ENCODE measurements at places on chromosomes 6 and 20.
A peak's percentile ranks its signal among the peaks of the same experiment; 100 is the strongest.

DNA sequence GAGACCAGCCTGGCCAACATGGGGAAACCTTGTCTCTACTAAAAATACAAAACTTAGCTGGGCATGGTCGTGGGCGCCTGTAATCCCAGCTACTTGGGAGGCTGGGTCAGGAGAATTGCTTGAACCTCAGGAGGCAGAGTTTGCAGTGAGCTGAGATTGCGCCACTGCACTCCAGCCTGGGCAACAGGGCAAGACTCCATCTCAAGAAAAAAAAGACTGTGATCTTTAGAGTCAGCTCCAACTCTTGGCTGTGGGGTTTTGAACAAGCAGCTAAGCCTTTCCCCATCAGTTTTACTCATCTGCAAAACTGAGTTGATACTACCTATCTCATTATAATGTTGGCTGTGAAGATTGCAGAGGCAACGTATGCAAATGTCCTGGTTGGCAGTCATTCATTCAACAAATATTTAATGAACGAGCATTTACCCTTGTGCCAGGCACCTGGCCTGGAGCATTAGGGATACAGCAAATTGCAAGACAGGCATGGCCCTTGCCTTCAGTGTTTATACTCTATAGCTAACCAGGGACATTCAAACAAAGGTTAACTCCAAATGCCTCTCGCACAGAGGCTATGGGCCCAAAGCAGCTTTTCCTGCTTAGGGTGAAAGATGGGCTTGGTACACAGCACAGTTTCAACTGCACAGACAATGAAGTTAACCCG, 37.8 kb downstream of the ILRUN start:
- no peak for DNase-seq

- no peak for DNase-seq
Observed at GRCh38 chr20:1855109-1855508, 40.1 kb upstream of the SIRPA start.

DNA sequence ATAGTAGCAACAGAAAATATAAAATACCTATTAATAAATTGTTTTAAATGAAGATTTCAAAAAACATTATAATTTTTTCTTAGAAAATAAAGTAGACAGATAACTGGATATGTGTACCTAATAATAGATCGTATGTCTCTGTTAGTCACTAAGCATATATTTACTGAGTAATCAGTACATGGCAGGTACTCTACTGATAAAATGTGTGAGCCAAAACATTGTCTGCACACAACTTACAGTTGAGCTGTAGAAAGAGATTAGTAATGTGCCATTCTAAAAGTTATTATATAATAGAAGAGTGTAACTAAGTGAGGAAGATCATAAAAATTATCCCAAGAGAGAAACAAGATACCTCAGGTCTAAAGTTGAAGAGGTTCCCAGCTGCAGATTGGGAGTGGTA, 929.9 kb upstream of the EPHA7 start:
- DNase-seq: no peak

GRCh38 chr6:126535138-126535537, 195.2 kb downstream of the CENPW start:
- DNase-seq: no peak

- DNase-seq: no peak
Observed at GRCh38 chr6:145506136-145506535, 229.2 kb downstream of the EPM2A start.

DNA sequence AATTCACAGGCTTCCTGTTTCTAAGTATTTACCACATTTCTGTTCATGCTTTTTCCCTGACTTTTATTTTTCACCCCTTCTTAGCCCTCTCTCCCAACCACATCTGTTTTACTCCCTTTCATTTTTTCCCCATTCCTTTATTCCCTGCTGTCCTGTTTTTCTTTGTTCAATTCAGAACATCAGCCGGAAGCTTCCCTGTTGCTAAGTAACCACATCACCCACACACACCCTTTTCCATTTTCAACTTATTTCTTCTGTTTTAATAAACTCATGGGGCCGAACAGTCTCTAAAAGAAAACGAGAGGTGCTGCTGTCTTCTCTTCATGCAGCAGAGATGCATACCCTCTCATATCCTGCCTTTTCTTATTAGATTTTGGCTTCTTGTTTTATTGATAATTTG, 53.5 kb upstream of the CEP85L start:
- no peak for DNase-seq

DNA sequence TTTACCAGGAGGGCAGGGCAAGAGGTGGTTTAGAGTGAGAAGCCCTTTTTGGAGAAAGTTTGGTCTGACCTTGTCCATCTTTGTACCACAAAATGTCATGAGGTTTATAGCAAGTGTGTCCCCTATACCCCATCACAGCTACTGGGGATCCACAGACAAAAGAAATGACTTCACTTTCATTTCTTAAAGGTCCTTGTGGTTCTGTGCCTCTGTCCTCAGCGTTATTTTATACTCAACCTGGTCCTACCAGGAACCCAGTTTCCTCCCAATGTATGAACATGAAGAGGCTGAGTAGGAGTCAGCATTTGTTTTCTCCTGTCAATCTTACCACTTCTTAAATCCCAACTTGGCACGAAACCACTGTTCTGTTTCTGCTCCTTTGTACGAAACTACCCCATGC, 157.6 kb downstream of the NFATC2 start:
- no peak for DNase-seq

GRCh38 chr6:151539506-151540268, 45.9 kb downstream of the CCDC170 start:
- no peak for DNase-seq

- DNase-seq: no peak
Observed at GRCh38 chr6:55675941-55676340, 96.9 kb upstream of the HMGCLL1 start.

- DNase-seq: peak; percentile 41
Observed at GRCh38 chr20:33209789-33210188, 7.4 kb upstream of the BPIFA3 start.

- no peak for DNase-seq
Observed at GRCh38 chr6:57307850-57308249, 9.6 kb upstream of the PRIM2 start.

DNA sequence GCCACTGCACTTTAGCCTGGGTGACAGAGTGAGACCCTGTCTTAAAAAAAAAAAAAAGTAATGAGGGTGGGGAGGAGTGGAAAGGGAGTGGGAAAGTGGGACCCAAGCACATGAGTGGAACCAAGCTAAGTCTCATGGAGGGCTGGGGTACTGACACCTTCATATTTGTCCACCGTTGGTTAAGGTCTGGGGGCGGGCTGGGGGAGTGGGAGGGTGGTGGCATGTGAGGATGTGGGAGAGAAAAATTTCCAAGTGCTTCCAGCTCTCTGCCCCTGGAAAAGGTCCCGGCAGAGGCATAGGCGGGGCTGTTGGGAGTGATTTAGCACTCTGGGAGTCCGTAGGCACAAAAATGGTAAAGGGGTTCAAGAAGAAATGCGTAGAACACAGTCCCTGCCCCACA, 6.1 kb downstream of the PSORS1C2 start:
- DNase-seq: no peak

- no peak for DNase-seq
Observed at GRCh38 chr6:113184291-113184690, 672.9 kb upstream of the MARCKS start.

DNA sequence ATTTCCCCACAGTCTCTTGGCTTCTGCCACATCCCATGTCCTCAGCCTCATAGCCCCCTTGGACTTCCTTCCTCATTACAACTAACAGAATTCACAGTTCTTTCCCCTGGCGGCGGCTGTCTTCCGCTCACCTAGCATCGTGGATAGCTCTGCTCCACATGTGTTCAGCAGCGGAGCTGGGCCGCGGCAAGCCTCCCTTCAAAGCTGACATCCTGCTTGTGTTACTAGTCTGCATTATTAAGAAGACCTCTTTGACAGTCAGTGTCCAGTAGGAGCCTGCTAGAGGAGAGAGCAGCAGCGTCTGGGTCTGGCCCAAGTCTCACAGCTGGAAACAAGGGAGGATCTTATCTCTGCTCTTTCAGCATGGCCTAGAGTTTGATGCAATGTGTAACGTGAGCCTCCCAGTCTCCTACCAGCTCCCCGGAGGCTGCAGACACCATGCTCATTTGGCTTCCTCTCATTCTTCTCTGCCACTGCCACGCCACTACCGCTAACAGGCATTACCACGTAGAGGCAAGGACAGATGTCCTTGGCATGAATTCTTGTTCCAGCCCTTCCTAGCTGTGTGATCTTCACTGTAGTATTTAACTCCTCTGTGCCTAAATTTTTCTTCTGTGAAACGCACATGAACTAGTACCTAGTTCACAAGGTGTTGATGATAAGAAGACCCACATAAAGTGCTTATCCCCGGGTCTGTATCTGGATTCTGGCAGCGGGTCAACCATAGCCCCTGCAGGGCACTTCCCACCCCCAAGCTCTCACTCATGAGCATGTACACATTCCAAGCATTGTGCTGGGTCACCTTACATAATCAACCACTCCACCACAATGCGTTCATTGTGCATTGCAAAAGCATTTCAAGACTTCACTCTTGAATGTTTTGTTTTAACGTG, 107.1 kb upstream of the BACH2 start:
- DNase-seq: no peak

DNA sequence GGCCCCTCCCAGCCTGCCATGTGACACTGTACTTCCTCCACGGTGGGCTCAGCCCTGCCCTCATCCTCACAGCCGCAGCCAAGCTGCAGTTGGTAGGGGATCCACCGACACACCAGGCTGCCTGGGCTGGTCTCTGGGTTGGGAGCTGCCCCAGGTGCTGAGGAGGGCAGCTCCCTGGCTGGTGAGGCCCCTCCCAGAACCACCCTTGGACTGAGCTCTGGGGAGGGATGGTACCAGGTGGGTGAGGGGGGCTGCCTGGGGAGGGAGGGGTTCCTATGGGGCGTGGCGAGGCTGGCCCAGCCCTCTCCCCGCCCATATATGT, 185 bp upstream of the TNFRSF6B start:
- DNase-seq: peak; percentile 36
